Glutamatergic neuron (in vitro differentiated cells): ENCODE measurements at places on chromosomes 3 and 15. TPM values are rescaled to one million over a fixed set of nuclear protein-coding genes. Genes with fewer than 3 reads are reported as not detected.

TF gene
- 2.3 TPM for total RNA-seq

SLC28A2 gene
- not detected for total RNA-seq

DNA sequence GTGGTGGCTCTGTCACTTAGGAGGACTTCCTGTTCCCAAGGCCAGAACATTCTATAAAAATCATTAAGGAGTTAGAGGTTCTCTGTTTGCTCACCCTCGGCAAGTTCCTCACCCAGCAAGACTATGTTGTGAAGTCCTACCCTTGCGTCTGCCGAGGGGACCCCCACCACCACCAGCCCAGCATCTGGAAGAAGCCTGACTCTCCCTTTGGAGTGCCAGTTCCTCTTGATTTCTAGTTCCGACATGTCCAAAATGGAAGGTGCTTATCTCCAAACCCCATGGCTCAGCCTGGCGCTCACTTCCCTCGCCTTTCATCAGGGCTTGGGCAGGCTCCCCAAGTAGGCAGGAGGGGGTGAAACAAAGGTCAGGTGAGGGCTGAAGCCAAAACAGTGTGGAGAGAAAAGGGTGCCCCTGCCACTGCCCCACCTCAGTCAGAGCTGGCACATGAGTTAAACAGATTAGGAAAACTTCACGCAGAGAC is 41.0 kb downstream of the BHLHE40 start:
- DNase-seq, result no peak

GRCh38 chr3:188948281-188948996 is 223.3 kb upstream of the TPRG1 start:
- no peak for DNase-seq

DNA sequence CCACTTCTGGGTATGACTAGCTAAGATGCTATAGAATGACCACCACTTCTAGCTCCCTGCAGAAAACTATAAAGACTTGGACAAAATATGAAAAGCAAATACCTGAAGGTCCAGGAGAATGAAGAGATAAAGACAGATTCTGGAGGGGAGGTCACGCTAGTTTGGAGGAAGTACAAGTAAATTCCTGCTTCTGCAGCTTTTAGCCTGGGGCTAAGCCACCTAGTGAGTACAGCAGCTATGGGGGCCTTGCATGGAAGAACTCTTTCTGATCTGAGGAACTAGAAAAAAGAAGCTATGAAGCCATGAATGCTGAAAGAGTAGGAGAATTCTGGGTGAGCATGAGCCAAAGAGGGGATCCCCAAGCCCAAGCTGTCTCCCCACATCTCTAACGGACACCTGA is 29.8 kb downstream of the NRG4 start:
- no peak for DNase-seq

DNA sequence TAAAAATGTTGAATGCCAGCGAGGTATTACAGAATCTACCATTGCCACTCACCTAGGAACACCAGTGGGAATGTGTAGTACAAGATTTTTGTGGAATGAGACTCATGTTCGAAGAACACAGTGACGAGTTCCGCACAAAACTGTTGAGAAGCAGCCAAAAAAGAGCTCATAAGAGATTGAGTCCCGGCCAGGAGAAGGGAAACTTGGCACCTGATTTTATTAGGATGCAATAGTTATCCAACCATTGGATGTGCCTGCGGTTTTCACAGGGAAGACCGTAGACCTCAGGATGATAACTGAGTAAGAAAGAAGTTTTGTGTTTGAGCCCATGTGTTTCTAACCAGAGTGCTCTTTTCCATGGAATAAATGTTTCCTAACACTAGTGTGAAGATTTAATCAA is 88.9 kb downstream of the PTPRG start:
- no peak for DNase-seq

- DNase-seq, result no peak
Measured at GRCh38 chr3:37712421-37712820, 149.3 kb upstream of the CTDSPL start.

DNA sequence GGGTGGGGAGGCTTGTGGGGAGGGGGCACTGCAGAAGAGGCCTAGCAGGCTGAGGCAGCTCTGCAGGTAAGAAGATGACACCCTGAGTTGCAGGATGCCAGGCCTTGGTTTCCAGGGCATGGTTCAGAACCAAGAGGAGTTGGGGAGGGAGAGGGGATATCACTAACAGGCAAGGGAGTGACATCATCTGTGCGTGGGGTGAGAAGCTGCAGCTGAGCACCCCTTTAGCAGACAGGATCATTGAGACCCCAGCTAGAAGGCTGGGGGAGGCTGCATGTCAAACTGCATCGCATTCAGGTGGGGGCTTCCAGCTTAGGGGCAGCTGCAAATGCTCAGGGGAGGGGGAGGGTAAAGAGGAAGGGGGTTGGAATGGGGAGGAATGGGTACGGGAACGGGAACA is 23.0 kb downstream of the CACNA2D2 start:
- no peak for DNase-seq

GRCh38 chr3:58999134-58999773 is 50.6 kb downstream of the CFAP20DC start:
- no peak for DNase-seq

DNA sequence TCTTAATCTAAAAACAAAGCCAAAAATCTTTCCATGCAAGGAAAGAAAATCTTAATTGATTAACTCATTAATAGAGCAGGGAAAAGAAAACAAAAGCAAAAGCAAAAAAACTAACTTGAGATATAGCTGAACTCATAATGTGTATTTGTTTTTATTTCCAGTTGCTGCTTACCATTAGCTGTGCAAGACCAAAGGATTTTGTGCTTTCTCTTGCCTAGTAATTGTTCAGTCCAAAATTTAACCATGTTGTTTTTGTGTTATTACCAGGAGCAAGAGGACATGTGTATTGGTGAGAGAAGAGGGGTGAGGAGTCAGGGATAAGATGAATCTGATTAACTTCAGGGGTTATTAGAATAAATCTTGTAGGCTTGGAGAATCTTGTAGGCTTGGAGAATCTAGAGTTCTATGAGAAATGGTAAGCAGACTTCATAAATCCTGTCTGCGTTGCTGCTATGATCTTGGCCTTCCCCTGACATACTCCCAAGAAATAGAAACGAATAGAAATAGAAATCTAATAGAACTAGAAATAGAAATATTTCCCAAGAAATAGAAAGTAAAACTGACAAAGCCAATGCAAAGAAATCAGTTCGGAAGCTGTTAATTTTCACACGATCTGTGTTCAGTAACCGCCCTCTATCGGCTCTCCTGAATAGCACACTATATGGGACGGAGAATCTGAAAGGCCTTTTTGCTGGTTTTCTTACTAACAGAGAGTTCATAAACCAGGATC is 72.6 kb upstream of the TNFSF10 start:
- DNase-seq, result no peak
